Stimulated activated CD4-positive, alpha-beta T cell treated with anti-CD3 and anti-CD28 coated beads, Interleukin-1b, Interleukin-23, amount 100 ng/mL, for 48 hours (primary cell): ENCODE measurements at places on chromosomes 5 and 9.

DNA sequence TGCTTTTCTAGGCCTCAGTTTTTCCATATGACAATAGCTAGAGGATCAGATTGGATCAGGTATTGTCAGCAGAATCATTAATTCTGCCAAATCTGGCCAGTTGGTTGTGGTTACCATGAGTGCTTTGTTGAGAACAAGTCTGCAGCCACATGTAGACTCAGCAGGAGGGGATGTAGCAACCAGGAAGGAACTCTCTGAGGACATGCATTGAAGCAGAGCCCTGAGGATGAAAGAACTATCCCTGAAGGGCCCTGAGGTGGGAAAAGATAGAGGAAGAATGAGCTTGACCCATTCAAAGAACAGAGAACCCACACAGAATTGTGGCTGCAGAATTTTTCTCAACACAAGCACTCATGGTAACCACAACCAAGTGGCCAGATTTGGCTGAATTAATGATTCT lies 60.1 kb upstream of the AFAP1L1 start:
- DNase-seq: no peak

DNA sequence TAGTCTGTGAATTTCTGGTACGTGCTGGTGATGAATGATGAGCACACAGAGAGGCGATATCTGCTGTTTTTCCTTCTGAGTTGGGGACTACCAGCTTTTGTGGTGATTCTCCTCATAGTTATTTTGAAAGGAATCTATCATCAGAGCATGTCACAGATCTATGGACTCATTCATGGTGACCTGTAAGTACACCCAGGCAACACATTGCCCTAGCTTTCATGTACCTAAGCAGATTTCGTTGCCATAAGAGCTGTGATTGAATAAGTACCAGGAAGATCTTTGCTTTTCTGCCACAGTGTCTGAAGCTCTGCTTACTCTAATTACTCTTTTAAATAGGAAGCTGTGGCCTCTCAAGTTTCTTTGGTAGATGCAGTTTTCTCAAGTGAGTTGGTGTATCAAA lies 397.8 kb downstream of the ARRDC3 start:
- no peak for DNase-seq

GRCh38 chr9:75299324-75299723 lies 211.0 kb downstream of the OSTF1 start:
- DNase-seq: no peak

DNA sequence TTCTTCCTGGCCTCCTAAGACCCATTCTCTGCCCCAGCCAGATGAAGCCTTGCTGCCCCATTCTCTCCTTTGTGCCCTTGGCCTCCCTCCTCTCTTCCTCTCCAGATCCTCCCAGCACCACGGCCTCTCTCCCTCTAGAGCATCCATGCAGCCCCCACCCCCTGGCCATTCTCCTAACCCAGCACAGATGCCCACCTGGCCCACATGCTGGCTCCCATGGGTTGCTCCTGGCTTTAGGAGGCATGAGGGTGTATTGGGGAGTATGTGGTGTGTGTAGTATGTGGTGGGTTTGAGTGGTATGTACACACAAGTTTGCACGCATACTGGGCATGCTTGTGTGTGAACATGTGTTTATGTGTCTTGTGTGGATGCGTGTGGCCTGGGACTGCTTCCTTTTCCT lies 47.1 kb downstream of the FOXI1 start:
- DNase-seq: no peak

DNA sequence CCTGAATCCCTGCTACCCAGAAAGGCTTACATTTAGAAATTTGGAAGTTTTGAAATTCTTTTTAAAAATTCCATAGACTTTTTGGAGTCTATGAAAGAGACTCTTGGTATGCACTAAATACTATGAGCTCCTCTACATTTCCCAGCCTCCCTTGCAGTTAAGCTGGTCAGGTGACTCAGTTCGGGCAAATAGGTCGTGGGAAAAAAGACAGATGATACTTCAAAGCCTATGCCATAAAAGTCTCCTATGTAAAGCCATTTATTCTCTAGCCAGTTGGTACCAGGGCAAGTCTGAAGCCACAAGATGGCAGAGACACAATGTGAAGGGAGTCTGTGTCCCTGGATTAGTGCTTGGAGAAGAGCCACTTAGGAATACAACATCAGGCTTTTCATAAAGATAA lies 101.8 kb downstream of the BOD1 start:
- DNase-seq: no peak

GRCh38 chr9:94867281-94867841 lies 140.9 kb downstream of the AOPEP start:
- DNase-seq: no peak

DNA sequence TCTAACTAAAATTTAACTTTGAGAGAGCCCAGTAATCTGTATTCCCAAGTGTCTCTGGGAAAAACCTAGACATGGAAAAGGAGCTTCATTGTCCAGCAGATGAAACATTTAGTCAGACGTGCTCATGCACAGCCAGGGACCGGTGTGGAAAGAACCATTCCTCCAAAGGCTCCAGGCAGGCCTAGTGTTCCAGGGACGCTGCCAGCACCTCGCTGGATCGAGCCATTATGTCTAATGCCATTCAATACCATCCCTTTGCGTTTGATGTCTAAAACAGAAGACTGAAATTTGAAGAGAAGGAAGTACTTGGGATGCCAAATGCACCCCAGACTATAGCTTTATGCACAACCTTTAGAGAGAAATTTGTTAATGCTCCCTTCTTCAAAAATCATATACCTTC lies 1.4 kb upstream of the CHSY3 start:
- no peak for DNase-seq

DNA sequence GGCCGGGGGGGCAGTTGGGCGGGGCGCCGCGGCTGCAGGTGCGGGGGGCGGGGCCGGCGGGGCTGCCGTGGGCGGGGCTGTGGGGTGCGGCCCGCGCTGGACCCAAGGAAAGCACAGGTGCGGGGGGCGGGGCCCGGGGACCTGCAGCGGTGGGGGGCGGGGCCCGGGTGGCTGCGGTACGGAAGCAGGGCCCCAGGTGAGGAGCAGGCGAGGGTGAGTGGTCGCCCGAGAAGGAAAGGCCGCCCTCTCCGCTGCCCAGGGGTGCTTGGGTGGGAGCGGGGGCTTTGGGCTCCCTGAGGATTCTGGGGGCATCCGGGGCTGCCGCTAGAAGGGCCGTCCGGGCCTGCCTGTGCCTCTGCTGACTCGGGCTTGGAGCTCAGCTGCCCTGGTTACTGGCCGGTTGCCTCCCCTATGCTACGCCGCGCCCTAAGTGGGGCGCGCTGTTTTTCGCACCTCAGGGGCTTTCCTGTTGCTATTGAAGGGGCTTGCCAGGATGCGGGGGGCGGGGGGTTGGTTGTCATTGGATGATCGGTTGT lies 767 bp downstream of the RALGPS1 start:
- DNase-seq: peak; percentile 7

DNA sequence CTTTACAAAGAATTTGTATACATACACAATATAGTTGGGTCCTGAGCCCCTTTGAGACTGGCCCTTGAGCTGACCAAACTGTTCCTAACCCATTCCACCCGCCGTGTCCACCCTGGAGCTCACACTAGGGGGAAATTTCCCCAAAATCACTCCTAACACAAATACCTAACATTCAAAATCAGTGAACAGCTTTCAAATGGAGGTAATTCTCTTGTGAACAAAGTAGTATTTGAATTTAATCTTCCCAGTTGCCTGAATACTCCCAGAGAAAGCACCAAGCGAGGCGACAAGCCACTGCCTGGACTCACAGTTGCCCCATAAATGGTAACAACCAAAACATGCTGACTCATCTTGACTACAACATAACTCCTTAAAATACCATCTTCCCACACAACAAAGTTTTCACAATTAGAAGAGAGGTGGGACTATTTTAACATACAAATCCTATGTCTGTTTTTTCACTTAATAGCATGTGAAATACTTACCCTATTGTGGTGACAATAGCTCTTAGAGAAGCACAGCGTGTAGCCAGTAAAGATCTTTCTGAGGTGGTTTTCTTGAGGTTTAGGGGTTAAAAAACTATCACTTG lies 31.7 kb upstream of the SCAMP1 start:
- DNase-seq: no peak
